ENCODE measurements at places on chromosomes 16 and 17.
A peak's percentile ranks its signal among the peaks of the same experiment; 100 is the strongest.

- peak; percentile 41 for DNase-seq
Measured at GRCh38 chr16:11138769-11139325, 117.2 kb downstream of the SOCS1 start.

DNA sequence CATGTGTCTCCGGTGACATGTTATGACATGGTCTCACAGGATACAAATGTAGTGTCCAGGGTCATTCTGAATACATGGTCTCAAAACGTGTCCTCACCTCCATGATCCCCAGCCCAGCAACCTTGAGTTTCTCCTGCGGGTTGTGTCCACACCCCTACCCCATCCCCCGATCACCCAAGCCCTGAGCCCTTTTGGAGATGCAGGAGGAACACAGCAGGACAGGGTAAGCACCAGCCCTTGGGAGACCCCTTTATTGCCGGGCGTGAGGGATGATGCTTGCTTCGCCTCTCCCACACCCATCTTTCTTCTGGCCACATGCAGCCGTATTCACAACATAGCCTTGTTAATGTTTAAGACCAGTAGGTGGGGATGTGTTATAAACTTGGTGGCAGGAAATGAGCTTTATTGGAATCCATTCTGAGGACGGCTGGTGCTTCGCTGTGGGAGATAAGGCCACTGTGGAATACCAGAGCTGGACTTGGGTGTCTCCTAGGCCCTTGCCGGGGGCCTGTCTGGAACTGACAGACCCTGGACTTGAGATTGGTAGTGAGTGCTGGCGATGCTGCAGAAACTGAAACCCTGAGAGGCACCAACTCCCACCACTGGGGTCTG is 5.5 kb downstream of the TMEM132E start:
- DNase-seq: peak; percentile 71

DNA sequence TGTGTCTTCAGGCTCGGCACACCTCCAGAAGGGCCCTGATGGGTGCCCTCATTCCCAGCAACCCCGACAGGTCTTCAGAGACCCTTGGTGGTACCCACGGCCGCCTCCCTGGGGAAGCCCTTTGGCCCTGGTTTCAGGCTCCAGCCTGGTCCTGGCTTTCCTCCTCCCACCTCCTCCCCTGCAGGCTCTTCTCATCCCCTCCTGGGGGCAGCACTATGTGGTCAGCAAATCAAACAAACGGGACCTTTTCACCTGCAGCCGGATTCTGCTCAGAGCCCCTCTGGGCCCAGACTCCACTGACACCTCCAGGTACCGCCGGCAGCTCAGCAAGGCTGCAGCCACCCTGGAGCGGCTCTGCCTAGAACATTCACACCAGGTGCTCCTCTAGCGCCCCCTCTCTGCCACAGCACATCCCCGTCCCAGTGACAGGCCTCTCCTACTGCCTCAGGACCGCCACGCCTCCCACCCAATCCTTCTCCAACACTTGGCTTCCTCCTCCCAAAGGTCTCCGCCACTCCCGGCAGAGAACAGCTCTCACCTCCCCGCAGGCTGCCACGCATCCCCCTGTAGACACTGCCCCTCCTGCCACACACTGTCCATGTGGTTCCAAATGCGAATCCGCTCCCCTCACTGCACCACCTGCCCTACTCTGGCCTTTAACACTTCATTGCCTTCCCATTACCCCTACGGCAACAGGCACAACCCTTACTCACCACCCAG is 12.0 kb downstream of the CORO7 start:
- no peak for DNase-seq

DNA sequence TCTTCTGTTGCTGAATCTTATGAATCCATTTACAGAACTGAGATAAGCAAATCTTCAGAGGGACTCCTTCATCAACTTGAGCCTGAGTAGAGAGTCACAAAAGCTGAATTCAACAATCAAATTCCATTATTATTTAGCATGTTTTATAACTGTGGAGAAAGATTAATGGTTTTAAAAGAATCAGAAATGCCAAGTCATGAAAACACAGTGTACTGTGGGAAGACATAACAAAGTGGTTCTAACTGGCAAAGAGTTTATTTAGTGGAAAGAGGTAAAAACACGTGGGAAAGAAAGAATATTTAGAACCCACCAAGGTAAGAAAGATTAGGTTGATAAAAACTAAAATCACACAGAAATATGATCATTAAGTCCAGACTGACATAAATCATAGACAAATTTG is 5.0 kb downstream of the ERI2 start:
- no peak for DNase-seq

DNA sequence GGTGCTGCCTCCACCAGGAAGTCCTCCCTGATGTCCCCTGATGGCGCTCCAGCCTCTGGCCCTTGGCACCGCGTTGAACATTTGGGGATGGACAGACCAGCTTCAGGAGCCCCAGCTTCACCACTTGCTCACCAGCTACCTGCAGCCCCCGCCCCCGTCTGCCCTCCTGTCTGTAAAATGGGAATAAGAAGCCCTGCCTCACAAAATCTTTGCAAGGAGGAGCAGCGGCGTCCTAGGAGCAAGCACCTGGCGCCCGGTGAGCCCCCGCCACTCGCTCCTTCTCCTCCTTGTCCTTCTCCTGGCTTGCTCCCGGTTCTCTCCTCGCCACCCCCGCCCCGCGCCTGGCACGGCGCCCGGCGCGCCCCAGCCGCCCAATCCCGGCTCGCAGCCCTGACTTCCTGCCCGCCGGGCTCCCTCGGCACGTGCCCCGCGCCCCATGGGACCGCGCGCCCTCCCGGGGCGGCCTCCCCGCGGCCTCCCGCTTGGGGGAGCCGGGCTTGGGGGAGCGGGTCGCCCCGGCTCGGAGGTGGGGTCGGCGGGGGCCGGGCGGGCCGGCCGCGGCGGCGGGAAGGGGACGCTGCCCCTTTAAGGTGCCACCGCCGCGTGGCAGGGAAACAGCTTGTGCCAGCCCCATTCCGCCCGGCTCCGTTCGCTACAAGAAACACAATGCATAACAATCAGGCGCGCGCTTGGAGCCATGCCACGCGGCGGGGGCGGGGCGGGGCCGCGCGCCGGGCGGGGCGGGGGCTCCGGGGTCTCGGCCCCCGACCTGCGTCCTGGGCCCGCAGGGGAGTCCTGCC is 9.1 kb upstream of the PPP1R1B start:
- peak; percentile 87 for DNase-seq

DNA sequence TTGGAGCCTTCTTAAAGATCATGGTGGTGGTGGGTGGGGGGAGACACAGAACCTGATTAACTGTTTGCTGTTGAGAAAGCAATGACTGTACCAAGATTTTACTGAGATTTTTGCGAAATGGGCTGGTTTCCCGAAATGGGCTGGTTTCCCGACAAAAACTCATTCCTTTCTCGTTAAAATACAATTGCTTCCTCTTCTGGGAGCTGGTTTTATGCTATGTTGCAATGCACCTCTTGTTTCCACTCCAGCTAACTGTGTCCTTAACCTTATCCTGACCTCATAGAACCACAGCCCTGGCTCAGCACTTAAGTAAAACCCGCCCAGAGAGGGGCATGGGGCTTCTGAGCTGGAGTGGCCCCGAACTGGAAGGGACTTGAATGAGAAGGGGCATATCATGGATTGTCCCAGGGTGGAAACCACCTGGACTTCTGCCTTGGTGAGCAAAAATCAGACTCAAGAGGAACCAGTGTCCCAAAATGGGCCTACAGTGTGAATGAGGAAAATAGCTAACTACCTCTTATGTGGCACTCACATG is 20.9 kb downstream of the FAM20A start:
- DNase-seq: no peak

- DNase-seq: peak; percentile 74
Measured at GRCh38 chr17:21376081-21376758, at the start of gene KCNJ12. KCNJ12 (plus strand) TSS chr17:21376357; CDS start chr17:21415343, 38,986 bp downstream.

- DNase-seq: no peak
Measured at GRCh38 chr17:17472333-17472920, 4.4 kb upstream of the MED9 start.

DNA sequence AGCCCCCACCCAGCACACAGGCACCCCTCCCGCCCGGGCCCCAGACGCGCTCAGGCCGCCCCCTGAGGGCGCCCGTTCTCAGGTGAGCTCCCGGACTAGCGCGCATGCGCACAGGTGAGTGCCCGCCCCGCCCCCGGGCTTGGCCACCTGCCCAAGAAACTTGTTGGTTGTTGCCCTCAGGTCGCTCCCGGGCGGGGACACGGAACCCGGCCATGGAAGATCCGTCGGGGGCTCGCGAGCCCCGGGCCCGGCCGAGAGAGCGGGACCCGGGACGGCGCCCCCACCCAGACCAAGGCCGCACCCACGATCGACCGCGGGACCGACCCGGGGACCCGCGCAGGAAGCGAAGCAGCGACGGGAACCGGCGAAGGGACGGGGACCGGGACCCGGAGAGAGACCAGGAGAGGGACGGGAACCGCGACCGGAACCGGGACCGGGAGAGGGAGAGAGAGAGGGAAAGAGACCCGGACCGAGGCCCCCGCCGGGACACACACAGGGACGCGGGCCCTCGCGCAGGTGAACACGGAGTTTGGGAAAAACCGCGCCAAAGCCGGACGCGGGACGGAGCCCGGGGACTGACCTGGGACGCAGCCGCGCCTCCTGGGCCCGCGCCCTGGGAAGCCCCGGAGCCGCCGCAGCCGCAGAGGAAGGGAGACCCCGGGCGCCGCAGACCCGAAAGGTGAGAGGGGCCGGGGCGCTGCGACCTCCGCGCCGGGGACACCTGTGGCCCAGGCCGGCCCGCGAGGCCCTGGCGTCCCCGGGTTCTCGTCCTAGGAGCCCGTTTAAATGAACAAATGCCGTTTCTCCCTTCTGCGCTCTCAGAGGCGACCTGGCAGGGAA is at the start of gene MARVELD3:
Gene MARVELD3 (plus strand): TSS at position 167 of the 840 bp plus-strand sequence. CDS start 46 bp downstream, at position 213.
- no peak for DNase-seq

All from posterior vena cava (tissue), 2 donors.